Stimulated activated CD4-positive, alpha-beta T cell treated with anti-CD3 and anti-CD28 coated beads, TNF-alpha, amount 100 ng/mL, for 4 hours (primary cell): ENCODE measurements at places on chromosomes 16 and 17.

DNA sequence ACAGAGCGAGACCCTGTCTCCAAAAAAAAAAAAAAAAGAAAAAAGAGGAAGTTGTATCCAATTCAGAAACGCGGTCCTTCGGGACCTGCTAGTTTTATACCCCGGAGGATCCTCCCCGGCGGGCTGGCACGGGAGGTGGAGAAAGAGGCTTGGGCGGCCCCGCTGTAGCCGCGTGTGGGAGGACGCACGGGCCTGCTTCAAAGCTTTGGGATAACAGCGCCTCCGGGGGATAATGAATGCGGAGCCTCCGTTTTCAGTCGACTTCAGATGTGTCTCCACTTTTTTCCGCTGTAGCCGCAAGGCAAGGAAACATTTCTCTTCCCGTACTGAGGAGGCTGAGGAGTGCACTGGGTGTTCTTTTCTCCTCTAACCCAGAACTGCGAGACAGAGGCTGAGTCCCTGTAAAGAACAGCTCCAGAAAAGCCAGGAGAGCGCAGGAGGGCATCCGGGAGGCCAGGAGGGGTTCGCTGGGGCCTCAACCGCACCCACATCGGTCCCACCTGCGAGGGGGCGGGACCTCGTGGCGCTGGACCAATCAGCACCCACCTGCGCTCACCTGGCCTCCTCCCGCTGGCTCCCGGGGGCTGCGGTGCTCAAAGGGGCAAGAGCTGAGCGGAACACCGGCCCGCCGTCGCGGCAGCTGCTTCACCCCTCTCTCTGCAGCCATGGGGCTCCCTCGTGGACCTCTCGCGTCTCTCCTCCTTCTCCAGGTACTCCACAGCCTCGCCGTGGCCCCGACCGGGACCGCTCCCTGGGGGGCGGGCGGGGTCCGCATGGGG is at the start of gene CDH3:
Gene CDH3 (plus strand): TSS at position 596 of the 779 bp plus-strand sequence. CDS start 70 bp downstream, at position 666.
- DNase-seq: no peak

GRCh38 chr17:47621293-47622179 is 28.2 kb upstream of the KPNB1 start:
- no peak for DNase-seq

- no peak for DNase-seq
Observed at GRCh38 chr17:67007266-67007665, 37.1 kb upstream of the CACNG1 start.

DNA sequence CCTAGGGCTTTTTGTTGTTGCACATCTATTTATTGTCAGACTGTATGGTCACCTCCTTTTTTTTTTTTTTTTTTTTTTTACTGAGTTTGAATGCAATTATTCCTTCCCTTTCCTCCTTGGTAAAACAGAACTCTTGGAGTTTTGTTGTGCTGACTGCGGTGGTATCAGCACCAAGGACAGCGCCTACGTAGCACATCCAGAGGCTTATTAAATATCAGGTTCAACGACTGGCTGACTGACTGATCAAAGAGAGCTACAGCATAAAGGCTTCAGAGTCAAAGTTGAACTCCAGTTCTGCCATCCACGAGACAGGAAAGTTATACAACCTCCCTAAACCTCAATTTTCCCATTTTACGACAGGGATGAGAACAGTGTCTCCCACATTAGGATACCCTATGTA is 86.1 kb upstream of the RBFOX1 start:
- no peak for DNase-seq

GRCh38 chr16:65394281-65394680 is 272.4 kb upstream of the CDH11 start:
- DNase-seq: no peak

DNA sequence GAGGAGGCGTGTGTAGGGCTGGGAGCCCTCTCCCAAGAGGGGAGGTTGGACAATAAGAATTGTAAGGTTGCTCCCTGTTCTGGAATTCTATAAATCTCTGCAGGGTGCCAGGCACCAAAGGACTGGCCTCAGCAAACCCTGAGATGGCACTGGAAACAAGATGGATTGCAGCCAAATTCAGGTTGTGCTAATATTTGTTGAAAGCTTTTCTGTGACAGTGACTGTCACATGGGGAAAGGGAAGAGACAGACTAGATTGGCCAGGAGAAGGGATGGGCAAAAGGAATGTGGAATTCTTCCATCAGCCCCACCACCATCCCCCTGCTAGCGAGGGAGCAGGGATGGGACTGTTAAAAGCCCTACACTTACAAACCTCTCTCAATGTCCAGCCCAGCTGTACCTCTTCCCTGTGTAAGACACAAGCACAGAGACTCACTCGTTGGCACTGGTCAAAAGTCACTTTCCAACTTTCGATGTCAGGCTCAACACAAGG is 62.4 kb downstream of the SOX9 start:
- no peak for DNase-seq

GRCh38 chr16:2415085-2415484 is 14.2 kb upstream of the CCNF start:
- no peak for DNase-seq

- no peak for DNase-seq
Observed at GRCh38 chr17:79620207-79621038, 9.6 kb upstream of the RBFOX3 start.

- DNase-seq: no peak
Observed at GRCh38 chr16:78641433-78641832, 542.0 kb downstream of the WWOX start.

GRCh38 chr16:7689234-7689633 is 356.6 kb downstream of the RBFOX1 start:
- DNase-seq: no peak

DNA sequence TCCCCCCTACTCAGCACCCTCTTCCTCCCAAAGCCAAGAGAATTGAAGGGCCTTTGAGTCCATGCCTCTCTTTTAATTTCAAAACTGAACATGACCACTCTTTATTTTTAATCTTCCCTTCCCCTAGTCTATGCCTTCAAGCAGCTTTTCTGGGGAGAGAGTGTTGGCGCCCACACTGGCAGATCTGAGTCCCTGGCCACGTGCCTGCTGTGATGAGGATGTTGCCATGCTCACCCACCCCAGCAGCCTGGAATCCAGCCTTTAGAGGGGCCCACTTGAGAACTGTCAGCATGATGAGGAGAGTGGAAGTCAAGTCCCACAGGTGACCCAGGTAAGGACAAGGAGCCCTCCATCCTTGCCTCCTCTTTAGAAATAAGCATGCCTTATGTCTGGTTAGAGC is 20.3 kb upstream of the CACNG3 start:
- no peak for DNase-seq

GRCh38 chr17:66776999-66777688 is 57.8 kb upstream of the CACNG5 start:
- DNase-seq: no peak

DNA sequence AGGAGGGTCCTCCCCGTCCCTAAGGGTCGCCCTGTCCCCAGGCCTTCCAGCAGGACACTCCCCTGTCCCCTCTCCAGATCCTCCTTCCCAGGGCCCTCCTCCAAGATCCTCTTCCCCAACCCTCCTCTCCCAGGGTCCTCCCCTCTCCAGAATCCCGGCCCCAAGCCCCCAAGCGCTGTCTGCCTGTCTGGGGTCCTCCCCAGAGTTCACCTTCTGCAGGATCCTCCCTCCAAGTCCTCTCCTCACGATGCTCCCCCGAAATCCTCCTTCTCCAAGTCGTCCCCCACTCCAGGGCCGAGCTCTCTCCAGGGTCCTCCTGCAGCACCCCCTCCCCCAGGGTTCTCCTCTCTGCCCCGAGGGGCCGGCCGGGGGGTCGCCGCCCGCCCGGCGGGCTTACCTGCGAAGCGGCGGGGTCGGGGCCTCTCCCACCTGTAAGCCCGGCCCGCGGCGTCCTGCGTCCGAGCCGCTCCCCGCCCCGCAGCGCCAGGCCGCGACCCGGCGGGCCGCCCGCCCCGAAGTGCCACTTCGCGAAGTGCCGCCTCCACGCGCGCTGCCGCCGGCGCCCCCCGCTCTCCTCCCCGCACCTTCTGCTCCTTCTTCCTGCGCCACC is 678 bp upstream of the BAIAP2 start:
- no peak for DNase-seq

- DNase-seq: peak; percentile 68
Observed at GRCh38 chr17:17849147-17849820, 12.5 kb upstream of the SREBF1 start.

DNA sequence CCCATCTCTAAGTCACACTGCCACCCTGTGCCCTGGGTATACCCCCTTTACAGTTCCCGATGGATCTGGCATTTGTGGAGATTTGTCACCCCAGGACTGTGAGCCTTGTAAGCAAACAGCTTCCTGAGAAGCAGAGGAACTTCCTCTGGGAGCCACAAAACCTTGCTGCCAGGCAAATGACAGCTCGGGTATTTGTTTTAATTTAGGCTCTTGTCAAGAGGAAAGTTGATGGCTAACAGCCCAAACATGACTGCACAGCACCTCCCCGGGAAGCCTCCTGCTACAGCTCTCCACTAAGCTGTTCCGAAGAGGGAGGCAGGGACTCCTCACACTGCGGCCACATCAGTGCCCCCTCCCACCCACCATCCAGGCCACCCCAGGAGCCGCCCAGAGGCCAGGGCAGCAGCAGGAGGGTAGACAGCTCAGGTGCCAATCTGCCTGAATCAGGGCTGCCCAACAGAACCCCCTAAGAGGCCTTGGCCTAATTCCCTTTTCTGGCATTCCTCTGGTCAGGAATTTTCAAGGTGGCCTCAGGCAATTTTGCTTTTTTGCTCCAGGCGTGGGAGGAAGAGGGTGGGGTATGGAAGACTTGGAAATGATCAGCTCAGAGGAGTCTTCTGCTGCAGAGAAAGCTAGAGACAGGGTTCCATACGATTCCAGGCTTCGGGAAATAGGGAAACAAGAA is 2.6 kb downstream of the ABR start:
- no peak for DNase-seq

DNA sequence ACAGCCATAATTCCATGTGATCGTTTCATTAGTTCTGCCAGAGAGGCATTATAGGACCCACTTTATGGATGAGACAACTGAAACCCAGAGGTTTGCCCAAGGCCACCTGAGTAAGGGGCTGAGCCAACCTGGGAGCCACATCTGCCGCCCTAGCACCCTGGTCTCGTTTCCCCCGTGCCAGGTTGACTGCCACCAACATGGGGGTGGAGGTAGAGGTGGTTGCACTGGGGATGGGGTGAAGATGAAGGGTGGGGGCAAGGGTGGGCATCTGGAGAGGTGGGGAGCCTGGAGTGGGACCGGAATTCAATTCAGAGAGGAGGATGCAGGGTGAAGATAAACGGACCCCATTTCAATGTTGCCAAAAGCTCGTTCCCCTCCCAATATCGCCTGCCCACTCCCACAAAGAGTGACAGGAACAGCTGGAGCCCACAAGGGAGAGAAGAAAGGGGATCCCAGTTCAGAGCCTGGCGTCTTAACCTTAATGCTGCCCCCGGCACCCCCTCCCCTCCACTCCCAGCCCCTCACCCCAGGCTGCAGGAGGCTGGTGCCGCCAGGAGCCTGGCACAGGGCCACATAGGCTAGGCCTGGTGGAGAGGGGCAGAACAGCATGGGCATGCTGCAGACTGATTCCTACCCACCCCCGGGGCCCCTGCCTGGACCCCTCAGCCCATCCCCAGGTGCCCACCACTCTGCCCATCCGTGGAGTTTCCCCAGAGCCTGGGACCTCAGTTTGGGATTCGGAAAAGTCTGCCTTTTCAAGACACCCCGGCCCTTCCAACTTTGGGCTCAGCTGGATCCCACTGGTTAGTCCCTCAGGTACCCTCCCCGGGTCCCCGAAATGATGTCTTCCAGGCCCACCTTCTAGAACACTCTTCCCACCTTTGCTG is 29.6 kb downstream of the NGFR start:
- DNase-seq: no peak

DNA sequence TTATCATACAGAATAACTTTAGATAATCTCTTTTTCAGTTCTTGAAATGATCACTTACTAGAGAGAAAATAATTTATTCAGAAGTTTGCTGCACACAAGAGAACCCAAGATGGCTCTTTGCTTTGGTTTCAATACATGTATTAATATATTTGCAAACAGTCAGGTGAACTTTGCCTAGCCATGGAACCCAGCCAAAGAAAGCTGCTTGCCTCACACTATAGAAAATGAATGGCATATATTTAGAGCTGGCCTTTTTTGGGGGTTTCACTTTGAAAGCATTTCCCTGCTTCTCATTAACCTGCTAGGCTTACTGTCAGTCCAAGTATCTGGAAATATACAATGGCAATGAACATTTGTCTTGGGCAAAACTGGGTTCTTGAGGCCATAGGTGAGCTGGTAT is 75.3 kb downstream of the MRTFB start:
- DNase-seq: no peak

DNA sequence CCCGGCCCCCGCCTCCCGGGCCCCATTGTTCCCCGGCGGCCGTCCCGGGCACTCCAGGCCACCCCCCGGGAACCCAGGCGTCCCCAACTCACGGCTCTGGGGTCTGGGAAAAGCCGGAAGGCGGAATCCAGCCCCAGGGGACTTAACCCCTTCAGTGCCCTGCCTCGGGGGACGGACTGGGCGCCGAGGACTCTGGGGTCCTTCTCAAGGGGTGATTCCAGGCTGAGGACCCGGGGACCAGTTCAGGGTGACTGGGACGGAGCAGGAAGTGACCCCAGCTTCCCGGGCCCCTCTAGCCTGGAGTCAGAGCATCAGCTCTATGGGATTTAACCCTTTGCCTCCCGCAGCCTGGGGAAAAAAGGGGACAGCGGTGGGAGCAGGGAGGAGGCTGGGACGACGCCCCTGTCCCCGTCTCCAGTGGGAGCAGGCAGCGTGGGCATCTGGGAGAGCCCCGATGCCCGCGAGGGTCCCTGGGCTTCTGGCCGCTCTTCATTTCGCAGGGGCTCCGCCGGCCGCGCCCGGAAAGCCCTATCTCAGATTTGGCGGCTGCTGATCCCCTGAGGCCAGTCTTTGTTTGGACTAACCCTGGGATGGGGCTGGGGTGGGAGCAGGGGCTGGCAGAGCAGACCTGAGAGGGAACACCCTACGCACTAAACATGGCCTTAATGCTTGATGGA is at the start of gene ZNF629:
Gene ZNF629 (minus strand): TSS at position 270 of the 677 bp plus-strand sequence. CDS start 2,723 bp downstream, outside the sequence.
- DNase-seq: no peak

DNA sequence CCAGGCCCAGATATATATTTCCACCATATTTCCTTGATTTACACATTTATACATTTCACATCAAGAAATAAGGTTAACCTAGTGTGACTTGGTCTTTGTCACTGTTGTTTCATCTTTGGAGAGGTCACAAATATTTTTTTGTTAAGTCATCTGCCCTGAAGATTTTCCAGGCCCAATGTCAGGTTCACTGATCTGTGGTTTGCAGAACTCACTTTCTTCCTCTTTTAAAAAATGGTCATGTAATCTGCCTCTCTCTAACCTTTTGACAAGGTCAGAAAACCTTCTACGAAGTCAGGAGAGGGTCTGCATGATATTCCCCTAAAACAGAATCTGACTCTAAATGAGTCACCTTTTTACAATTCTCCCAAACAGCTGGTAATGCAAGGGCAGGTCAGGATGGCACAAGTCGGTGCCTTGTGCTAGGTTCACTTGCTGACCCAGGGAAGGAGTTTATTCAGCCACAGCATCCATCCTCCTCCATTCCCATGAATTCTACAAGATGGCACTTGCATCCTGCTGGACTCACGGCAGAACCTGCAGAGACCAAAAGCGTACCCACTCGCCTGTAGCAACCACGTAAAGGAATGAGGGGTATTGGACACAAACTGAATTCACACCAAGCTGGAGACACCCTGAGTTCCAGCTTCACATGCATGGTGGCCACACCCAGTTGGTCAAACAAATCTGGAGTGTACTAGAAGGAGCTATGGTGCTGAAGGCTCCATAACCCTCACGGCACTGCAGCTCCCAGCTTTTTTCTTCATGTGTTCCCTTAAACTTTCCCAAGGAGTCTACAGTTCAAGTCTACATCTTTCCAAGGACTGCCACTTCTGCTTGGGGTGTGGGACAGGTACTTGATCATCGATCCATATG is 1.6 kb upstream of the KIAA0513 start:
- DNase-seq: no peak

GRCh38 chr17:9645851-9646545 is 681 bp downstream of the USP43 start:
- no peak for DNase-seq

- DNase-seq: no peak
Observed at GRCh38 chr16:6841392-6841791, 491.3 kb upstream of the RBFOX1 start.
